PC-3 (cell line): ENCODE measurements at places on chromosomes 3 and 15. TPM values are rescaled to one million over a fixed set of nuclear protein-coding genes. Genes with fewer than 3 reads are reported as not detected.

DNA sequence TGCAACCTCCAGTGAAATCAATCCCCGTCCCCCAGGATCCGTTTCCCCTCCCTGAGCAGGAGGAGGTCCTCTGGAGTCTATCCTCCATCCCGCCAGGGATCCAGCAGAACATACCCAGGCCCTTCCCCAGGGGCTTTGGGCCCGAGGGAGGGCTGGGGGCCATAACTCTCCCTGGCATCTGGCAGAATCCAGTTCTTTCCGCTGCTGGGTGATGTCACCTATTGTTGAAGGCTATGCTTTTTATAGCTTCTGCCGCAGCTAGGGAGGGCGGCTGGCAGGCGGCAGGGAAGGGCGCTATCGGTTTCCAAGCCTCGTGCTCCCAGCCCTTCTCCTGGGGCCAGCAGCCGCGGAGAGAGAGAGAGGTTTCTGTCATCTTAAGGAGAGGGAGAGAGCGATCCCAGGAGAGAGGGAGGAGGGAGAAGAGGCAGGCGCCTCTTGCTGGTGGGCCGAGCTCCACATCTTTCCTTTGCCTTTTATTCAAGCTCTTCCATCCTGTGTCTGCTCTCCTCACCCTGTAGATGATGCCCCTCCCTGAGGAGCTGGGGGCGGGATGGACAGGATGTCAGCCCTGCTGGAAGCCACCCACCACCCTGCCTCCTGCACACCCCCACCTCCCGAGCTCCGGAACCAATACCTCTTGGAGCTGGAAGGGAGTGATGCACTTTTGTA, 120.1 kb downstream of the ANP32A start:
- H3K36me3 ChIP-seq = no peaks in the 10 kb centered on the region
- H3K27ac ChIP-seq = no peak overlapping the region
- H3K27me3 ChIP-seq = no peaks in the 10 kb centered on the region
- H3K4me1 ChIP-seq = no peaks in the 10 kb centered on the region
- DNase-seq = no peak
- no peak overlapping the region for H3K4me3 ChIP-seq

DNA sequence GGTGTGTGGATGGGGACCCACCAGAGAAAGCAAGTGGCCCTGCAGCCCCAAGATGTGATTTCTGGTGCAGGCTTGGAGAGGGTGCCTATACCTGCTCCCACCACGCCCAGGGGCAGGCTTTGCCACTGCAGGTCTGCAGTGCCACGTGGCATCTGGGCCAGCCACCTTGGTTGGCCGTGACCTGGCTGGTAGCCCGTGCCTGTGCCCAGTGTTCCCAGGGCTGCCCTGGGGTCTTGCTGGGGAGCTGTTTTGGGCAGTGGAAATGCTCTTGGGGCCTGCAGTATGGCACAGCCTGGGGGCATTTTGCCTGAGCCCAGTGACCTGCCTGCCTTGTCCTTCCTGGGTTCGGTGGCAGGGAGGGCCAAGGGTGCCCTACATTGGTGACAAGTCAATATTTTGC, 203.4 kb downstream of the UBE3A start:
- H3K27me3 ChIP-seq = no peaks in the 10 kb centered on the region
- DNase-seq = no peak
- H3K4me3 ChIP-seq = no peak overlapping the region

Gene HIGD2B
- 0.11 TPM in 1 of 2 replicates, not detected in the other for total RNA-seq

GRCh38 chr3:66394753-66395249, 106.0 kb downstream of the LRIG1 start:
- H3K4me1 ChIP-seq = no peaks in the 10 kb centered on the region
- no peak overlapping the region for H3K4me3 ChIP-seq
- no peaks in the 10 kb centered on the region for H3K36me3 ChIP-seq
- H3K27ac ChIP-seq = no peak overlapping the region

DNA sequence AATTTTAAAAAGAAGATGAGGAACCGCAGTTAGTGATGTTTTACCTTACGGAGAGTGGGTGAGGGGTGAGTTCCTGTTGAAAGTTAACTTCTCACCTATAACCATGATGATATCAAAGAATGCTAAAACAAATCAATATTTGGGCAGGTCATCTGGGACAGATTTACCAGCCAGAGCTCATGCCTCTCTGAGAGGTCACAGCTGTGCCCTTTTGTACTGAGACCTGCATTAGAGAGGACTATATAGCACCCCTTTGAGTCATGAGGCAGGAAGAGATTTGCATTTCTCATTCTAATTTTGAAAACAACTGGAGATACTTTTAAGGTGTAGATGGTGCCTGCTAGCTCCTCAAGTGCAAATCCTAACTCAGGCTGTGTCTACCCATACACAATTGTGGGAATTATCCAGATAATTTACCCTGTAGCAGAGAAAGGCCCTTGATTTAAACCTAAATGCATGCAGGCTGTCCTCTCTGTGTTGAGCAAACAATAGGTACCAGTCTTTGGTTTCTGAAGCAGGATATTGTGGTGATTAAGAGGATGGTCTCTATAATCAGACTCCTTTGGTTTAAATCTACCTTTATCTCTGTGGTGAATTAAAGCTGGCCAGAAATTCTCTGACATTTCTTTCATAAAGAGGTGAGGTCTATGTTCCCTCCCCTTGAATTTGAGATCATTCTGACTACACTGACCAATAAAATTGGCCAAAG, 5.8 kb upstream of the TM4SF4 start:
- H3K4me3 ChIP-seq = no peak overlapping the region
- H3K27ac ChIP-seq = no peak overlapping the region
- no peaks in the 10 kb centered on the region for H3K27me3 ChIP-seq

DNA sequence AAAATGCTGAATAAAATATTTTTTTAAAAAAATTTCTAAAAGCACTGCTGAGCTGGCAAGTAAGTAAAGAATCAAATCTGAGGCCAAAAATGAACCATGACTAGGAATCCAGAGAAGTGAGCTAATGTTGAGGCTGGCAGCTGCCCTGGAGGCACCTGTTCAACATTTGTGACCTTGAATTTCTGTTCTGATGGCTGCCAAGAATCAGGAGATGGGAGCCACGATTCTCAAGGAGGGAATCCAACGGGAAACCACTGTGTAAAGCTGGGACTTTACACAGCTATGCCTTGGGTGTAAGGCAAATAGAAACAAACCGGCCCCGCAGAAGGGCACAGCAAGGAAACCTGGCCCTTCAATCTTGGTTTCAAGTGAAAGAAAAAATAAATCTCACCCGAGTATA, 22.7 kb downstream of the HEG1 start:
- no peak overlapping the region for H3K4me3 ChIP-seq
- H3K4me1 ChIP-seq = no peaks in the 10 kb centered on the region
- H3K36me3 ChIP-seq = no peaks in the 10 kb centered on the region

GRCh38 chr15:92638709-92639365, 16.7 kb downstream of the FAM174B start:
- H3K27me3 ChIP-seq = no peaks in the 10 kb centered on the region
- H3K4me1 ChIP-seq = peaks cover 53% of the 10 kb centered on the region
- peak overlapping the region; percentile 97 for H3K27ac ChIP-seq
- peak; percentile 48 for DNase-seq

Gene CEP152
- 7.5 and 8.2 TPM in 2 replicates for total RNA-seq
